ENCODE measurements at places on chromosomes 5 and 9.

GRCh38 chr5:94811331-94811730 is 192.9 kb downstream of the SLF1 start:
- DNase-seq, result no peak

GRCh38 chr5:155070781-155071180 is 57.2 kb downstream of the KIF4B start:
- no peak for DNase-seq

GRCh38 chr9:134052941-134053340 is 14.9 kb downstream of the BRD3 start:
- no peak for DNase-seq

- DNase-seq, result peak; percentile 87
Observed at GRCh38 chr5:14144586-14145434, 1.7 kb downstream of the TRIO start.

GRCh38 chr5:168168978-168169698 is 122.3 kb upstream of the WWC1 start:
- no peak for DNase-seq

- DNase-seq, result peak; percentile 30
Observed at GRCh38 chr5:32712481-32713360, 1.6 kb downstream of the NPR3 start.

DNA sequence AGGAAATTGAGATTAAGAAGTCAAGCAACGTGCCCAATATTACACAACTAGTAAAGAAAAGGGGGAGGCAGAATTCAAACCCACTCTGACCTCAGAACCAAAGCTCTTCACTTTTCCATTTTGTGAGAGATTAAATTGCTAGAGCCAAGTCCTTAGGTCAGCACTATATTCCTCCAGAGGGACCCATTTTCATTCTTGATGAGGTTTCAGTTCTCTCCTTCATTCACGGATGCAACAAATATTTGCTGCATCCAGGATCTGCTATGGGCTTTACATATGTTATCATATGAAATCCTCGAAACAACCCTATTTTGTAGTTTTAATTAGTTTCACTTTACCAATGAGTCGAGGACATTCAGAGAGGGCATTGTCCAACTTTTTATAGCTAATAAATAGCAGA is 239.2 kb downstream of the EFNA5 start:
- no peak for DNase-seq

- peak; percentile 45 for DNase-seq
Observed at GRCh38 chr5:111255169-111255568, 31.0 kb downstream of the CAMK4 start.

- DNase-seq, result no peak
Observed at GRCh38 chr5:43106290-43106638, 14.4 kb upstream of the ZNF131 start.

DNA sequence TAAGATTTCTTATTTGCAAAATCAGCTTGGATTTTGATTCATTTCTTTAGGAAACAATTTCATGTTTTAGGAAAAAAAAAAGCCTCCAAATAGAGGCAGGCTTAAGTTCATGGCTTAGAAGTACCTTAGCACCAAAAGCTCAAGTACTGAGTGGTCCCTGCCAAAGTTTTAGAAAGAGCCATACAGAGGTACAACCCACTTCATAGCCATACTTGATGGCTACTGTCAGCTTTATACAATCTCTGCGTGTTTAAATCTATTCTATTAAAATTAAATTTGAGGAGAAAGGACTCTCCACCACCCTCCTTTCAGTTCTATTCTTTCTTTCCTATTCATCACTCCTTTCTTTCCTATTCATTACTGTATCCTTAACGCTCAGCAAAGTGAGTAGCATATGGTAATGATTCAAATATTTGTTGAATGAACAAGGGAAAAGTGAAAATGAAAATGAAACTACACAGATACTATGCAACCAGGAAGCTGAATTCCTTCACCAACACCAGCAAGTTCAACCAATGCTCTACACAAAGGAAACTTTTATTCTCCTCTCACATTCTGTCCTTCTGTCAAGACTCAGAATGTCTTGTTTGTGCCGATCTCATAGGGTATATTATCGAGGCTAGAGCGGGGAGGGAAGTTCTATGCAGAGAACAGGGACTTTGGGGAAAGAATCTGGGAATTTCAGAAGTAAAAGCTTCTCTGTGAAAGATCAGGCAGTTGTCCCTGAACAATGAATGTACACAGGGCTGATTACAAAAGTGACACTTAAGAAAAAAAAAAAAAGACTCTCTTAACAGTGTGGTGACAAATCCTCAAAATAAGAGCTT is 138.6 kb upstream of the SPEF2 start:
- peak; percentile 62 for DNase-seq

DNA sequence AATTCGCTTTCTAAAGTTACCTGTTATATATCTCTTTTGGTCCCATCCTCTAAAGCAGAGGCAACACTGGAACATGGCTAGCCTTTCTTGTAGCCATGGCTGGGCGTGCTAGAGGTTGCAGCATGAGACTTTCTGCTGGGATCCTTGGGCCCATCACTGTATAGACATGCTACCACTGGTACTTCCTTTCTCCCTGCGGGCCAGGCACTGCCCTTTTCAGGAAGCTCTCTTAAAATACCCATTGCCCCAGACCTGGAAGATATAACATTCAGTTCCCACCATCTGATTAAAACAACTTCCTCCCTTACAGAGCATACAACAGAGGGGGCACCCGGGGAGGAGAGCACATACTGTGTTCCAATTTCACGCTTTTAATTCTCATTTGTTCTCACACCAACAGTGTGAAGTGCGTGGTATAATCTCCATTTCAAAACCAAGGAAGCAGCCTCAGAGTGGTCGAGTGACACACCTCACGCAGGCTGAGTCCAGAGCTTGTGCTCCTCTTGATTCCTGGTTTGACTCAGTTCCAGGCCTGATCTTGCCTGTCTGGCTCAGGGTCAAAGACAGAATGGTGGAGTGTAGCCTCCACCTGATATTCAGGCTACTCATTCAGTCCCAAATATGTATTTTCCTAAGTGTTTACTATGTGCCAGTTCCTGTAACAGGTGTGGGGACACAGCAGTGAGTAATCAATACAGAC is 22.6 kb downstream of the PTGS1 start:
- DNase-seq, result no peak

- no peak for DNase-seq
Observed at GRCh38 chr9:91750343-91750742, 199.7 kb downstream of the ROR2 start.

DNA sequence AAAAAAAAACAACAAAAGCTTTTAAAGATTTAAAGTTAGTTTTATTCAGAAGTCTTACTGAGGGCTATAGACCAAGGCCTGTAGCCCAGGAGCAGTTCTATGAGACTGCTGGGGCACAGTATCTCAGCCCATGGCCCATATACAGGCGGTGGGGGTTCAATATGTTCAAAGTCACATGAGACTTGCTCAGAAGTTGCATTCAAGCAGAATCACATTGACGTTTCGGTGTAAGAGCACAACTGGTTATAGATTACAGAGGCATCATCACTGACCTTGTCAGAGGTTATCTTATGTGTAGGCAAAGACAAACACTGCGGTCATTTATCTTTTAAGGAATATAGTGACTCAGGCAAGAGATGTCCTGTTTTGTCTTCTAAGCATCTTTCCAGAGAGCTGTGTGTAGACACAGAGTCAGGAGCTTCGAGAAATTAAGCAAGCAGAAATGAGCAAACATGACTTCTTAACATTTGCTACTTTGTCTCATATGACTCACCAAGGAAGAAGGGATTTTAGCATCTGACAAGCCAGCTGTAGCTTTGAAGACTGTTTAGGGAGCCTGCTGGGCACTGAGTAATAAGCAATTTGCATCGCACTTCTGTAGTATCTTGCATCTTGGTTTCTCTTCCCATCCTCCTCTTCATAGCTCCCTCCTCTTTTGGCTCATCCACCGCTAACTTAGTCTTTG is 12.9 kb upstream of the F2RL1 start:
- peak; percentile 100 for DNase-seq

DNA sequence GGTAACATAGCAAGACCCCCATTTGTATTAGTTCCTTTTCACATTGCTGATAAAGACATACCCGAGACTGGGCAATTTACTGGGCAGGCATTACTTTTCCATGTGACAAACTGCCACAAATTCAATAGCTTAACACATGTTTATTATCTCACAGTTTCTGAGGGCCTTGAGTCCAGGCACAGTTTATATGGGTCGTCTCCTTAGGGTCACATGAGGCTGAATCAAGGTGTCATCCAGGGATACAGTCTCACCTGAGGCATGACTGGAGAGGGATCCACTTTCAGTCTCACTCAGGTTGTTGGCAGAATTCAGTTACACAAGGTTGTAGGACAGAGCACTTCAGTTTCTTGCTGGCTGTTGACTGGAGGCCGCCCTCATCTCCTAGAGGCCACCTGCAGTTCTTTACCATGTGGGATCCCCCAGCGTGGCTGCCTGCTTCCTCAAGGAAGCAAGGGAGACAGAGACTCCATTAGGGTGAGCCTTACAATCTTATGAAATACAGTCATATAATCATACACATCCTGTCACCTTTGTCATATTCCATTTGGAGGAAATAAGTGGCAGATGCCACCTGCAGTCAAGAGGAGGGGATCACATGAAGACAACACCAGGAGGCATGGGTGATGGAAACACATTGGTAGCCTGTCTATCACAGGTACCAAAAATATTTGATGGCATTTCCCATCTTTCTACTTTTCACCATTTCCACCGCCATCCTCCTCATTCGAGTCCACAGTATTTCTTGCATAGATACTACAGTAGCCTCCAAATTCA is 15.1 kb upstream of the ERAP1 start:
- no peak for DNase-seq

DNA sequence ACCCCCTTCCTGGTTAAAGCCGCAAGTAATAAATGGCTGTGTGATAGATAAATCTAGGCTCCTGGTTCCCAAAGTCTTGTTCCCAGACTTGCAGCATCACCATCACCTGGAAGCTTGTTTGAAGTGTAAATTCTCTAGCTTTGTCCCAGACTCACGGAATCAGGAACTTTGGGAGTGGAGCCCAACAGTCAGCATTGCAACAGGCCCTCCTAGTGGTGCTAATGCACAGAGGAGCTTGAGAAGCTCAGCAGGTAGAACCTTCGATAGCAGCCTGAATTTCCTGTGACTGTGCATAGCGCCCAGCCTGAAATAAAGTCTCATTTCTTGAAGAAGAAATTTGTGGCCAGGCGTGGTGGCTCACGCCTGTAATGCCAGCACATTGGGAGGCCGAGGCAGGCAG is 30.3 kb upstream of the MELK start:
- DNase-seq, result no peak

DNA sequence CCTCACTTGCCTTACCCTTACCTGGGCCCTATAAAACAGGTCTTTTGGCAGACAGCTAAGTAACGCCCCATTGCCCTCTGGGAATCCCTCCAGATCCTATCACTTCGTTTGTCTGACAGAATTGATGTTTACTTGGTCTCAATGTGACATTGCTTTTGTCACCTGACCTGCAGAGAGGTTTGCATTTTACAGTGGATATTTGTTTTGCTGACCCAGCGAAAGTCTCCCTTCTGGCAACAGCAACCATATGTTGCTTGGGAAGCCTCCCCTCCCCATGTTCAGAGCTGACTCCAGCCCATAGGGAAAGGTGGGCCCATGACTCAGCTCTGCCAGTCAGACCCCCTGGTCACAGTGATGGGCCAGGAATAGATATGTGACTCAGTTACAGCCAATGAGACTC is 54.0 kb upstream of the LARP1 start:
- no peak for DNase-seq

DNA sequence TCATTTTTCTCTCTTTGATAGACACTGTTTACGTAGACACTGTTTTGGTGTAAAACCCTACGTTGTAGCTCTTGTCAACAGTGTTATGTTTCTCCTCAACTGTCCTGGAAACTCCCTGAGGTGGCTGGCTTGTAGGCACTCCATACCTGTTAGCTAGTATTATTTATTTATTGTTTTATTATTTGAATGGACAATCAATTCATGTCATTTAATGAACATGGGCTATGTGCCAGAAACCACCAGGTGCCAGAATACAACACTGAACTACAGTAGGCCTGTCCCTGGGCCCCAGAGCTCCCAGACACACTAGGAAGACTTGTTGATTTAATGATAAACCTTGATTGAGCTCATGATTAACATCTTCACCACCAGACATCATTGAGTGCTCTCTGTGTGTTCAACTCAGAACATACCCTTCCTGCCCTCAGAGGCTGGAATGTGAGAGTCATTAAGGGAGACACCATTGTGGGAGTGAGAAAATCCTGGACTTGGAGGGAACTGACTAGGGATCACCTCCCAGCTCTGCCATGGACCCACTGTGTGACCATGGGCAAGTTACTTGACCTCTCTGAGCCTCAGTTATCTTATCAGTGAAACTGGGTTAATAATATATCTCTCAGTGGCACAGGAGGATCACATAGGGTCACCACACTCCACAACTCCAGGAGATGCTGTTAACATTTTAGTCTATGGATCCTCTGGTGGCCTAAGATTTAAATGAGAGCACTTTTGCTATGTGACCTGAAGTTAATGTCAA is 19.2 kb downstream of the IRF1 start:
- peak; percentile 19 for DNase-seq

DNA sequence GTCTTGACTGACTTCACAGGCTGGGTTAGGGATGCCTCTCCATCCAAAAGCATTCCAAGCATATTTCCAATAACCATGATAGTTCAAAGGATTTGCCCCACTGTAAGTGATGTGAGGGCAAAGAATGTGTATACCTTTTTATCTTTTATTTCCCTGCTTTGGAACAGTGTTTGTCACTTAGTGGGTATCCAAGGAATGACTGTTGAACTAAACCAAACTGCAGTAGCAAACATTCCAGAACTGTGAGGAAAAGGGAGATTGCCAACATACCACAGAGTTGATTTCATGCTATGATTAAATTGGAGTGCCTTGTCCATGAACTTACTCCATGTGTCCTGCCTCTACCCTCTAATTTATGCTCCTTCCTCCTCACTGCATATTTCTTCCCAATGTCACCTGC is 400.0 kb downstream of the KIAA0825 start:
- DNase-seq, result peak; percentile 35

DNA sequence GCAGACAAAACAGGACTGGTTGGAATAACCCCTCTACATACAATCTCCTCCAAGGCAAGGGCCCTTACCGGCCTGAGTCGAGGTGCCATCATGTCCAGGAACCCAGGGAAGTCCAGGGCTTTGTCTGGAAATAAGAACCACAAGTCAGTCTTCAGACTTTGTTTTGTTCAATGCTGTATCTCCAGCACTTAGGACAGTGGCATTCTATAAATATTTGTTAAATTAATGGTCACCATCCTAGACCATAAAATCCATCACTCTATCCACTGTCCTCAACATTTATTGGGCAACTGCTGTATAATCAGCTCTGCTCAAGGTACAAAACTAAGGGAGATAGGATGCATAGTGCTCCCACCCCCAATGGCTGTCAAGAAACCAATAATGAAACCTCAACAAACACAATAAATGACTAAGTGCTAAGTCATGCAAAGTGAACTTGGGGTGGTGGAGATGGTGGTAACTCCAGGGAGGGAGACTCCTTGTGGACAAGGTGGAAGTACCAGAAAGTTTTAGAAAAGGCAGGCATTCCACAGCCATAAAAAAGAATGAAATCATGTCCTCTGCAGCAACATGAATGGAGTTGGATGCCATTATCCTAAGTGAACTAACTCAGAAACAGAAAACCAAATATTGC is 5.0 kb downstream of the RELL2 start:
- peak; percentile 64 for DNase-seq

DNA sequence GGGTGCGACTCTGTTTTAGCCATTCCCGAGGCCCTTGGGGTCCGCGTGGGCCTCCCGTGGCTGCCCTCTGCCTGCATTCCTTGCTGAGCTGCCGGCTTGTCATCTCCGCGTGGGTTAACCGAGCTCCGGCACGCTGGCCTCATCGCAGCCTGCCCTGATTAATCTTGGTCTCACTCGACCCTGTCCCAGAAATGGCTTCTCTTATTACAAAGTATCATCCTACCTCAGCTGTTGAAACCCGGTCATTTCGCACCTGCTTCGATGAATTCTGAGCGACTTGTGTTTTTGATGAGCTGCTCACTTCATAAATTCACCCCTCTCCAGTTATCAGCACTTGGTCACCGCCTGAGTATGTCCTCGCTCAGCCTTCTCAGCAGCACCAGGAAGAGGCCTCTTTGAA is 123.5 kb upstream of the EGFLAM start:
- no peak for DNase-seq

Data from mesenchymal stem cell (in vitro differentiated cells and primary cell).